ENCODE measurements at places on chromosomes 11 and 22. TPM values are rescaled to one million over a fixed set of nuclear protein-coding genes. Genes with fewer than 3 reads are reported as not detected.

Gene TECTA
- total RNA-seq = 0.23 TPM

Gene OR5J2
- not detected for total RNA-seq

Gene AGBL2
- 8.3 TPM for total RNA-seq

DNA sequence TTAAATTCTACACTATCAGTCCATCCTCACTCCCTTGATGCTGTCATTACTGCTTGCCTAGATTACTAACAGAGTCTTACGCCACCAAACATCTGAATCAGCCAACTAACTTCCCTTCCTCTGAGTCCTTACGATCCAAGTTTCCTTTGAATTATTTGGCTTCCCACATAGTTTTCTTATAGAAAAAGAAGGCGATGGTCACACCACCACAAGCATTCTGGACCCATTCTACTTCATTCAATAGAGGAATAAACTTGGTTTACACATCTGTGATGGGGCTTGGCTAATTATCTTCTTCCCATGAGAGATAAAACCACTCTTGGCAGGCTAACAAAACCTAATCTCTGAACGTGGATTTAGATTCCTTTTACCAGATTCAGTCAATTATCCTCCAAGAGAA, 35.0 kb downstream of the INTS4 start:
- H3K27me3 ChIP-seq = no peaks in the 10 kb centered on the region
- H3K27ac ChIP-seq = no peak overlapping the region
- H3K4me1 ChIP-seq = no peaks in the 10 kb centered on the region
- no peak for DNase-seq
- H3K4me3 ChIP-seq = no peak overlapping the region
- H3K36me3 ChIP-seq = peaks cover 12% of the 10 kb centered on the region
